NCI-H1105 treated with DMSO at 0.1 percent for 48 hours (cell line): ENCODE measurements at places on chromosomes 13 and 19.

GRCh38 chr13:30730526-30730925, 4.8 kb upstream of the ALOX5AP start:
- peak; percentile 19 for DNase-seq

- DNase-seq, result no peak
Observed at GRCh38 chr13:113343692-113343968, 20.3 kb downstream of the GRTP1 start.

DNA sequence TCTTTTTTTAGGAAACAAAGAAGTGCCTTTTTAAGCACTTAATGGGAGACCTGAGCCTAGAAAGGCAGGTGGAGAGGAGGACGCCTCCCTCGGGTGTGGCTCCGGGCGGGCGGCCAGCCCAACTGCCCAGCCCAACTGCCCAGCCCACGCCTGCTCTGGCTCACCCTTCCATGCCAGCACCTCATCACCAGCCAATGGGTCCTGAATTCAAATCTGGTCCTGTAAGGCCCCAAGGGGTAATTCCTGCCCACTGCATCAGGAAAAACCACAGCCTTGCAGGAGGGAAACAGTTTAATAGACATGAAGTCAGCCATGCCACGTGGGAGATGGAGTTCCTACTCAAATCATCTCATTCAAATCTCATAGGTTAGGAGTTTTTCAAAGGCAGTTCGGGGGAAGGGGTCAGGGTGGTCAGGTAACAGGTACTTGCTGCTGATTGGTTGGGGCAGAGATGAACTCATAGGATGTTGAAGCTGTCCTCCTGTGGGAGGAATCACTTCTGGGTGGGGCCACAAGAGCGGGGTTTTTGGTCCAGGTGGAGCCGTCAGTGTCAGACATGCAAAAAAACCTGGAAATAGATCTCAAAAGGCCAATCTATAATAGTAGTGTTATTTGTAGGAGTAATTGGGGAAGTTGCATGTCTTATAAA, 64.9 kb downstream of the HSPH1 start:
- DNase-seq, result no peak

- no peak for DNase-seq
Observed at GRCh38 chr19:19316082-19316481, 4.2 kb downstream of the SUGP1 start.
